Esophagus muscularis mucosa (tissue), 4 donors: ENCODE measurements at places on chromosomes 12 and 14.

GRCh38 chr12:112183141-112184021 is 58.0 kb downstream of the TRAFD1 start:
- H3K27me3 ChIP-seq: no peaks in the 10 kb centered on the region
- no peak overlapping the region for H3K4me3 ChIP-seq
- H3K27ac ChIP-seq: peak overlapping the region; percentile 66
- DNase-seq: no peak

DNA sequence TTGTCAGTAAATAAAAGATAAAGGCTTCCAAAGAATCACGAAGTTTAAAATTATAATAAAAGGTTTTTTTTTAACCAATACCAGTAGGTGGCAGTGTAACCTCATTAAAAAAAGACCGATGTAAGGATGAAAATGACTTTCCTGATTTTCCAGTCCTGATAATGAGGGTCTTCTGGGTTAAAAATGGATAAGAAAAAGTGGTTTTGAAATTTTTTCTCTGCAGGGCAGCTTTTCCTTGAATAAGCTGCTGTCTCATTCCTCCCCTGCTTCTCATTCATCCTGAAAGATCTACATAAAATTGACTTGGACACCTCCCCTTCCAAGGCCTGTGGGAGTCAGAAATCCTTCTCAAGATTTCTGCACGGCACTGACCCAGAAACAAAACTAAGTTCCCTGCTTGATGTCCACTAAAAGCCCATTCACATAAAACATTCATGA is 58.9 kb upstream of the FBXO33 start:
- H3K4me3 ChIP-seq: no peak overlapping the region
- H3K4me1 ChIP-seq: peaks cover 5% of the 10 kb centered on the region
- H3K36me3 ChIP-seq: no peaks in the 10 kb centered on the region
- H3K27me3 ChIP-seq: no peaks in the 10 kb centered on the region
- peak overlapping the region; percentile 5 for H3K27ac ChIP-seq

- no peaks in the 10 kb centered on the region for H3K27me3 ChIP-seq
- no peak overlapping the region for H3K27ac ChIP-seq
- no peak for DNase-seq
- no peak overlapping the region for H3K4me3 ChIP-seq
Observed at GRCh38 chr12:77861317-77861716, 30.6 kb downstream of the NAV3 start.

GRCh38 chr14:71752111-71752738 is 180.0 kb upstream of the RGS6 start:
- H3K27ac ChIP-seq: no peak overlapping the region
- H3K4me1 ChIP-seq: peaks cover 10% of the 10 kb centered on the region
- no peaks in the 10 kb centered on the region for H3K36me3 ChIP-seq
- DNase-seq: no peak

GRCh38 chr12:29962276-29963035 is 178.7 kb upstream of the TMTC1 start:
- H3K27me3 ChIP-seq: no peaks in the 10 kb centered on the region
- H3K36me3 ChIP-seq: no peaks in the 10 kb centered on the region
- DNase-seq: no peak
